ENCODE measurements at places on chromosomes 4 and X. TPM values are rescaled to one million over a fixed set of nuclear protein-coding genes. Genes with fewer than 3 reads are reported as not detected.

The HSD17B11 gene
- total RNA-seq, result 95.6 TPM

The GPRASP1 gene
- 5.5 TPM for total RNA-seq

The ZCCHC18 gene
- 1.6 TPM for total RNA-seq

The GC gene
- not detected for total RNA-seq

The S100G gene
- total RNA-seq, result not detected

The FREM3 gene
- 0.78 TPM for total RNA-seq

The SRPK3 gene
- not detected for total RNA-seq

The CENPE gene
- 0.78 TPM for total RNA-seq

The SLC26A1 gene
- 0.20 TPM for total RNA-seq

The PCDH18 gene
- 6.9 TPM for total RNA-seq

DNA sequence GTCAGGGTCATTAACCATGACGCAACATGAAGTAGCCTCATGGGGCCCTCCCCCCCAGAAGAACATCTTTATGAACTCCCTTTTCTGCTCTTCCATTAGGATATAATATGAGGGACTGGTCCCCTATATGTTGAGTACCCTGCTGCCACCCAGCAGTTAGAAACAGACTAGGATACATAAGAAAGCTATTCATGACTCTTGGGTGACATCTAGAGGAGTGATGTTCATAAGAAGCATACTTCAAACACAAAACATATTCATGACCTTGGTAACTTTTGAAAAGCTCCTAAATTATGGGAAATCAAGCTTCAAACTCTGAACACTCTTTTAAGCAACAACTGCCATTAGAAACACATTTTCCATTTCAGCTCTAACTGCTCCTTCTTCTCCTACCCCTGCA is 155.2 kb upstream of the SPIN4 start:
- no peaks in the 10 kb centered on the region for H3K27me3 ChIP-seq
- no peaks in the 10 kb centered on the region for H3K36me3 ChIP-seq
- no peak for DNase-seq
- H3K4me1 ChIP-seq, result no peaks in the 10 kb centered on the region
- H3K27ac ChIP-seq, result no peak overlapping the region

DNA sequence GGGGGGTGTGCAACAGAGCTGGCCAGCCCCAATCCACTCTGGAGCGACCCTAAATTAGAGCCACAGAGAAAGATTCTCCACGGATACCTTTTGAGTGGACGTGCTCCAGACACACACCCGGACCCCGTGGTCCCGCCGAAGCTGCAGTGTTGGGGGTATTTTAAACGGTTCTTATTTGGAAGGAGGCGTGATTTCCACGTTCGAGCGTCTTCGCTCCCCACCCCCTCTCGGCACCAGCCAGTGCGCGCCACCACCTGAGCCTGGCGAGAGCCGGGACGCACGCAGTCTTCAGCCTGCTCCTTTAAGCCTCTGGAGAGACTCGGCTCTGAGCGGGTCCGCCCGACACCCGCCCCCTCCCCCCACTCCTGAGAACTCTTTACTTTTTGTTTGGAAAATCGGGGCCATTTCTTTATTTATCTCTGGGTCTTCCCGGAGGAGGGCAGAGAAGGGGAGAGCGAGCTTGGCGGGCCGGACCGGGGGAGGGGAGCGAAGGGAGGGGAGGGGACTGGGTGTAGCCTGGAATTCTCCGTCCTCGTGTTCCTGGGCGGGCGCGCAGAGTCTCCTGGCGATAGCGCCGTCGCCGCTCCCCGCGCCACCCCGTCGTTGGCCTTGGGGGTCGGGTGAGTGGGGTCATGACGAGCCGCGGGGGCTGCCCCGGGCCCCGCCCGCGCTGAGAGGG is 668 bp upstream of the PTCHD1 start:
- no peak overlapping the region for H3K27ac ChIP-seq
- H3K4me1 ChIP-seq, result no peaks in the 10 kb centered on the region
- peaks cover 14% of the 10 kb centered on the region for H3K27me3 ChIP-seq
- H3K4me3 ChIP-seq, result peak overlapping the region; percentile 23
- no peaks in the 10 kb centered on the region for H3K36me3 ChIP-seq
- DNase-seq, result peak; percentile 58

DNA sequence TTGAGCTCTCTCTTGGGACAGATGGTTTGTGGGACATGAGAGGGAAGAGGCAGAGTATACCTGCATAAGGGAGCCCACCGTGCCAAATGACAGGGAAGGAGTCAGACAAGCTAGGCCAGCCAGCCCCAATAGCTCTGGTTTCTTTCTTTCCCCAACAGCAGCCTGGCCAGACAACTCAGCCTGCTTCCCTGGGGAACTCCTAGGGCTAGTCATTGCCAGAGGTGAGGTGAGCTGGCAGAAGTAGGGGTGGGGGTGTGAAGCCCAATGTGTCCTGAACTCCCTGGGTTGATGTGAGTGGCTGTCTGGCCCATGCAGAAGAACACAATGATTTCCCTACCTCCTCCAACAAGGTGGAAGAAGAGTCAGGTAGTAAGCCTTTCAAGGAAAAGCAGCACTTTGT is 135.5 kb downstream of the AMMECR1 start:
- DNase-seq, result no peak
- H3K4me3 ChIP-seq, result no peak overlapping the region
- no peak overlapping the region for H3K27ac ChIP-seq
- H3K36me3 ChIP-seq, result no peaks in the 10 kb centered on the region
- no peaks in the 10 kb centered on the region for H3K4me1 ChIP-seq

GRCh38 chr4:57424232-57424897 is 314.2 kb upstream of the IGFBP7 start:
- no peaks in the 10 kb centered on the region for H3K27me3 ChIP-seq
- DNase-seq, result no peak
- H3K4me3 ChIP-seq, result no peak overlapping the region
- no peak overlapping the region for H3K27ac ChIP-seq
- H3K36me3 ChIP-seq, result no peaks in the 10 kb centered on the region

DNA sequence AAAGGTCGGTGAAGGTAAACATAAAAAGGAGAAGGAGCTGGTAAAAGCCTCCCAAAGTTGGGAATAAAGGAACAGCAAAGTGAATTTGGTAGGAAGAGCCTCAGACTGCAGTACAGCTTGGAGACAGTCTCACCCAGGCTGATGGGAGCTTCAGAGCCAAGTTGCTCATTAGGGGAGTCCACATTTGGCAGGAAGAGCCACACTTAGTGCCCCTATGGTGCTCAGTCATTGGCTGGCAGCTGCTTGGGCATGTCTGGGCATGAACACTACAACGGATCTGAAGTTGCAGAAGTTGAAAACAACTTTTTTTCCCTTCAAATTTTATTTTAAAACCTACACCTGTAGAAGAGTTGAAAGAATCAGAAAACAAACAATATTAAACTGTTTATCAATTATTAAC is 2497.3 kb downstream of the ARAP2 start:
- no peaks in the 10 kb centered on the region for H3K36me3 ChIP-seq
- H3K4me1 ChIP-seq, result no peaks in the 10 kb centered on the region
- no peak for DNase-seq

DNA sequence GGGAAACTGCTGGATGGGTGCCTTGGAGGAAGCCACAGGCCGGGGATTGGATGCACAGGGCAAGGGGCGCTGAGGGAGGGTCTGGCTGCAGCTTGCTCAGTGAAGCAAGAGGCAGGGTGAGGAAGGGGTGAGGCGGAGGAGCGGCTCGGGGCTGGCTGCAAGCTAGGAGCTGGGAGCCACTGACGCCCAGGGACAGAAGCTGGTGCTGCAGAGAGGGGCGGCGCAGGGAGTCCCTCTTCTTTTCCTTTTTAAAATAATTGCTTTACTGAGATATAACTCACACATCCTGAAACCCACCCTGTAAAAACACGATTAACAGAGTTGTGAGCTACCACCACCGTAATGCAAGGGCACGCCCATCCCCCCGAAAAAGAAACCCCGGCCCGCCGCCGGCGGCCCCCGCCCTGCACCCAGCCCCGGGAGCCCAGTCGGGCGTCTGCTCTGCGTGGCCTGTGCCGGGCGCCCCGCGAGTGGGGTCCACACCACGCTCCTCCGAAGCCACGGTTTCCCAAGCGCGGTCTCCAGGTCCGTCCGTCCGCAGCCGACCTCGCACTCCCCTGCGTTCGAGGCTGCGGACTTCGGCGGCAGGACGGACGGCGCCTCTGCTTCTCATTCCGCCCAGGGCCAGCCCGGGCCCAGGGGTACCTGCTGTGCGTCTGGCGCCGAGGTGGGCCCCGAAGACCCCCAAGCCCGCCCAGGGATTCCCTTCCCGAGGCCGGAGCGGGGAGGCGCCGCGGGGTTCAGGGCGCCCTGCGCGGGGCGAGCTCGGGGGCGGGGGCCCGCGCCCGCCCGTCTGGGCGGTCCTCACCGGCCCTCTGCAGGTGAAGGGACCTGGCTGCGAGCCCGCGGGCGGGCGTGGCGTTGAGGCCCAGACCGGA is 866 bp upstream of the UVSSA start:
- H3K27ac ChIP-seq, result peak overlapping the region; percentile 91
- peak overlapping the region; percentile 87 for H3K4me3 ChIP-seq
- H3K4me1 ChIP-seq, result peaks cover 31% of the 10 kb centered on the region
- peaks cover 13% of the 10 kb centered on the region for H3K36me3 ChIP-seq
- no peaks in the 10 kb centered on the region for H3K27me3 ChIP-seq

- DNase-seq, result no peak
- H3K36me3 ChIP-seq, result peaks cover 8% of the 10 kb centered on the region
- H3K27me3 ChIP-seq, result no peaks in the 10 kb centered on the region
- no peak overlapping the region for H3K4me3 ChIP-seq
- H3K27ac ChIP-seq, result no peak overlapping the region
- peaks cover 5% of the 10 kb centered on the region for H3K4me1 ChIP-seq
Measured at GRCh38 chr4:38109370-38109769, 149.2 kb downstream of the PTTG2 start.

DNA sequence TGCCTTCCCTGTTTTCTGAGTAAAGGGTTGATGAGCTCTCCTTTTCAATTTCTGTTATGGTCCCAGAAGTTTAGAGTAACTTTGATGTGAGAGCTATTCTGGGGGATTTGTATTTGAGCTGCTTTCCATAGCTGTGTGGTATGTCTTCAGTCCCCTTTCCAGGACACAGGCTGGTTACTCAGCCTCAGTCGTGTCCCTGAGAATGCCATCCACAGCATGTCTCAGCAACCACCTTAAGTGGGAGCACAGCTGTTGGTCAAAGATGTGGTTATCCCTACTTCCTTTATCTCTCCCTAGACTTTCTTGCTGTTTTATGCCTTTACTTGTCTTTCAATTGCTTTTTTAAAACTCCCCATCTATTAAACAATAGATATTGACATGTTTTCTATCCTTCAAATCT is 37.8 kb downstream of the RNF175 start:
- H3K36me3 ChIP-seq, result no peaks in the 10 kb centered on the region
- H3K27me3 ChIP-seq, result no peaks in the 10 kb centered on the region
- no peaks in the 10 kb centered on the region for H3K4me1 ChIP-seq

DNA sequence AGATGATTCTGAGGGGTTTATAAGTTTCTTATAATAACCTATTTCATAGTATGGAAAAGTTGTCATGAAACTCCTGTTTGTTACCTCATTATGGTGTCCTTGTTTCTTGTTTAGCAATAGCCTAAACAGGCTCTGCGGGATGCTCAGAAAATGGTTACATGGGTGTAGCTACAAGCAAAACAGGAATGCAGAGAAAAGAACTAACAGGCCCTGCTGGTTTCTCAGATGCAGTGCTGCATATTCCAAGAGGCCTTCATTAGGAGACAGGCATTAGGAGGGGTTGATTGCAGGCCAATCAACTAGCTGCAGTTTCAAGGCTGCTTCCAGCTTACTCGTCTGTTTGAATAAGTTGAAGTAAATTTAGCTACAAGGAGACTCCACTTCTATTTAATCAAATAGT is 37.6 kb upstream of the HPGD start:
- H3K36me3 ChIP-seq, result no peaks in the 10 kb centered on the region
- H3K4me1 ChIP-seq, result no peaks in the 10 kb centered on the region
- H3K4me3 ChIP-seq, result no peak overlapping the region

GRCh38 chr4:47577779-47578553 is 92.9 kb downstream of the ATP10D start:
- H3K36me3 ChIP-seq, result peaks cover 65% of the 10 kb centered on the region
- H3K27ac ChIP-seq, result peak overlapping the region; percentile 71
- H3K4me3 ChIP-seq, result no peak overlapping the region
- DNase-seq, result no peak
- no peaks in the 10 kb centered on the region for H3K27me3 ChIP-seq
- no peaks in the 10 kb centered on the region for H3K4me1 ChIP-seq

DNA sequence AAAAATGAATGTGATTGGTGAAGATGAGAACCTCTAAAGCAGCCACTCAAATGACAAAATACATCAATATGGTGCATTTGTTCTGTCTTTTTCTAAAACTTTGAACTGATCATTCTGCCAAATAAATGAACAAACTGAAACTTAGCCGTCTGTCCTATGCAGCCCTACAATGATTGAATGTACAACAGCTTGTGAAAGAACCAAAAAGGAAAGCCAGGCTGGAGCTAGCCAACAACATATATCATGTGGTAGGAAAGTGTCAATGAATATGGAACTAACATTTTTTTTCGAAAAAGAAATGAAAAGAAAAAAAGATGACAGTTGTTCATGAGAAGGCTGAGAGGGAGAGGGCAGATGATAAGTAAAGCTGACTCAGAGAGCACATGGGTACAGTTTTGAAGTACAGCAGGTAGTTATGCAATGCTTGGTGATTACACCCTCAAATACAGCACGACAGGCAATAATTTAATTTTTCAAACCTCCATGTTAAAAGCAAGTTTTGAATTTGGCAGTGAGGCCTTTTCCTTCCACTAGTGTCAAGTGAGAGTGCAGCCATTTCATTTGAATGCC is 21.2 kb upstream of the SLC7A11 start:
- no peaks in the 10 kb centered on the region for H3K27me3 ChIP-seq
- no peaks in the 10 kb centered on the region for H3K36me3 ChIP-seq
- DNase-seq, result no peak
- no peaks in the 10 kb centered on the region for H3K4me1 ChIP-seq

DNA sequence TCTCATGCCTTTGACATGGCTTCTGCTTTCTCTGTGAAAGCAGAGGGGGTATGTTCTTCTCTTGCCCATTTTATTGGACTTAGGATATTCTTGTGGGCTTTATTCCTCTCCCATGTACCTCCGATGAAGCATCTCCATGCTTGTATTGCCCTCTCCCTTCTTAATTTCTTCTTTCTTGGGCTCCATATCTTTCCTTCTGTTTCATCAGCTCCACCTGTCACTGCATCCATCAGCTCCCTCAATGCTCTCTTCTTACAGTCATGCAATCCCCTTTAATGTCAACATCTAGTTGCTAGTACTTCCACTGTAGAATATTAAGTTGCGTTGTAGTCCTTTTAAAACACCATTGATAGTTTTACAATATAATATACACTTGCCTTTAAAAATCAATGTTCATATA is 257.6 kb downstream of the GPAT3 start:
- no peaks in the 10 kb centered on the region for H3K4me1 ChIP-seq
- DNase-seq, result no peak
- H3K4me3 ChIP-seq, result no peak overlapping the region
- H3K27ac ChIP-seq, result no peak overlapping the region
- H3K27me3 ChIP-seq, result no peaks in the 10 kb centered on the region

DNA sequence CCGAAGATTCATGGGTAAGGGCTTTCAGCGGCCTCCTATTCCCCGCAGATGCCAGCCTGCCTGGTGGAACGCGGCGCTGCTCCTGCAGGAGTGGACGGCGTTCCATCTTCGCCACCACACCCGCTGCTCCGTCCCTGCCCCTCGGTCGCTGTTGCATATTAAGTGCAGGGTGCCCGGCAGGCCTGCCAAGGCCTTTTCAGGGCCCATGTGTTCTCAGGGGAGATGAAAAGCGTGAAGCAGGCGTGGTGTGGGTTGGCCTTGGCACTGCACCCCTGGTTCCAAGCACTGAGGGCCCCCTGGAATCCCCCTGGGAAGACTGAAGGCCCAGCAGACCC is 52.0 kb downstream of the SORCS2 start:
- H3K27me3 ChIP-seq, result no peaks in the 10 kb centered on the region
- H3K27ac ChIP-seq, result no peak overlapping the region
- DNase-seq, result no peak
- H3K4me1 ChIP-seq, result no peaks in the 10 kb centered on the region
- no peak overlapping the region for H3K4me3 ChIP-seq

GRCh38 chrX:107324493-107325310 is 118.3 kb downstream of the DNAAF6 start:
- H3K27me3 ChIP-seq, result no peaks in the 10 kb centered on the region
- DNase-seq, result peak; percentile 63
- no peak overlapping the region for H3K4me3 ChIP-seq
- no peaks in the 10 kb centered on the region for H3K4me1 ChIP-seq

Data from upper lobe of right lung (tissue), 1 donor.